Stimulated activated CD8-positive, alpha-beta memory T cell treated with anti-CD3 and anti-CD28 coated beads, Interleukin-2, amount 100 ng/mL, for 1 hour (primary cell): ENCODE measurements at places on chromosomes 16 and 17.

DNA sequence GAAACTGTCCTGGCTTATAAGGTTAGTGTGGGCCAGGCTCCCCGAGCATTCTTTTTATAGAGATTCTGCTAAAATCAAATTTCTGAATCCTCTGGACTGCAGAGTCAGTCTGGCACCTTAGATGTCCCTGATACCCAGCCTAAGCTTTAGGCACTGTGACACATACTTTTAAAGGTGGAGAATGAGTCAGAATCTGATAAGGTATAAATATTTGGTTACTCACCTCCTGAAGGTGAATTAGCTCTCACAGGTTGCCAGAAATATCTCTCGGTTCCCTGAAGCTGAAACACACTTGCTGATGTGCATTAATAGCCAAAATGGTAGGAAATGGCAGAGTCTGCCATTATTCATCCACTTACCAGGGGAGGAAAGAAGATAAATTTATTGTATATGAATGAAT, 446.9 kb downstream of the UTP18 start:
- DNase-seq = no peak

- no peak for DNase-seq
Observed at GRCh38 chr17:50049636-50050035, 6.3 kb upstream of the ITGA3 start.

- no peak for DNase-seq
Observed at GRCh38 chr16:855471-855870, 54.9 kb upstream of the GNG13 start.

DNA sequence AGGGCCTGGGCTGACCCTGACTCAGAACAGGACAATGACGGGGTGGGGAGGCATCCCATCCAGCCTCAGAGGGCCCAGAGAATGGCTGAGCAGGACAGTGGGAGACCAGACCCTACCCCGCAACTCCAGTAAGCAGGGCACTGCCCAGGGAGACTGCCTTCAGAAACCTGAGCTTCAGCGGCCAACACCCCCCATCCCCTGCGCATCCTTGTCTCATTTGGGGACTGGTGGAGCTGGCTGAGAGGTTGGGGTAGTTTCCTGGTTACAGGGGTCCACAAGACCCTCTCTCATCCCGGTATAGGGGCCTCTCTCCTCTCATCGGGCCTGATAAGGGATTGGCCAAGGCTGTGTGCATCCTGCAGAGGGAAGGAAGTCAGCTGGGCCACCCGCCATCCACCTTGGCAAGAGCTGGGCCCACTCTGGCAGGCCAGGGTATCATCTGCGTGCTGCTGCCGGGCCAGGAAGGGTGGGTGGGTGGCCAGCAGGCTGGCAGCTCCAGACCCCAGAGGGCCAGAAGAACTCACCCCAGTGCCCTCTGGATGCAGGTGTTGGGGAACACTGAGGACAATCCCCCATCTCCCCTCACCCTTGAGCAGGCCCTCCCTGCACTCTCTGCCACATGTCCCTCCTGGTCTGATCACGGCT, 229.1 kb downstream of the KATNIP start:
- no peak for DNase-seq

GRCh38 chr17:59151591-59151990, 3.4 kb downstream of the SKA2 start:
- DNase-seq = no peak

DNA sequence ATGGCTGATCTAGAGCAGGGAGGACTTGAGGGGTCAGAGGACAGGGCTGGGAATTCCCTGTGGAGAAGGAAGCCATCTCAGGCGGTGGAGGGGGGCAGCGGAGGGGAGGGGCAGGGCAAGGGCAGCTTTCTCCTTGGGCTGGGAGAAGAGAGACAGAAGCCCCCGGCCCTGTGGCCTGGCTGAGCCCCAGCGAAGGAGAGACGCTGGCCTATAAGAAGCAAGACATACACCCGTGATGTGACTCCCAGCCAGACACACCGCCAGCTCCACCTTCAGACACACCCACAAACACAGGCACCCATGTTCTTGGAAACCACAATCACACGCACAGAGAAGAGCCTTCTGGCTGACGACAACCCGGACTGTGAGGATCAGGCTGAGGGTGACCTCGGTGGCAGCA, 10.0 kb downstream of the TRPV3 start:
- no peak for DNase-seq

DNA sequence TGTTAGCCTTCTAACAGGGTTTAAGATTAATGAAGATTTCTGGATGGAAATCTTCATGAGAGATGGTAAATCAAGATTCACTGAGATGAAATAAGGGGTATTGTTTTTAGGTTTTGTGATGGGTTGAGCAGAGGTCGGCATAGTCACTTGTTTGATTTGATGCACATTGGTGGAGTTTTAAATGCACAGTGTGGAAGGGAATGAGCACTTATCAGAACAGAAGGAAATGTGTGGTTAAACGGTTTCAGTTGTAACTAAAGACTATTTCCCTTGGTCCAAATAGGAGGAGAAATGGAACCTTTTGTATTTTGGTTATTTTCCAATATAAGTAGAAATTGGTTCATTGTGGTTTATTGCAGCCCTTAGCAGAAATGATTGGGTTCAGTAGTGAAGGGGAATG, 34.1 kb downstream of the CBFB start:
- DNase-seq = no peak

DNA sequence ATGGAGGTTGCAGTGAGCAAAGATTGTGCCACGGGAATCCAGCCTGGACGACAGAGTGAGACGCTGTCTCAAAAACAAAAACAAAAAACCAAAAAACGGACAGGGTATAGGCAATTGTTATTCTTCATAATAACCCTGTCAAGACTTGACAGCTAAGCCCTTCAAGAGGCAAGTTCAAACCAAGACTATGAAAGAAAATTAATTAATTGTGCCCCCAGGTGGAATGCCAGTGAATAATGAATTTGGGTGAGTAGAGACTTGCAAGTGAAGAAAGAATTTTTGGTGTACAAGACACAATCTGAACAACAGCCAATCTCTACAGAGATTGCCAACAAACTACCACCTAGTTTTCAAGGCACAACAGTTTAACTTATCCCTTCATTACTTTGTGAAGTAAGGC, 6.3 kb downstream of the RFWD3 start:
- DNase-seq = no peak
